Ammon's horn (tissue), 1 donor: ENCODE measurements at places on chromosomes 11 and 22.
A peak's percentile ranks its signal among the peaks of the same experiment; 100 is the strongest.

DNA sequence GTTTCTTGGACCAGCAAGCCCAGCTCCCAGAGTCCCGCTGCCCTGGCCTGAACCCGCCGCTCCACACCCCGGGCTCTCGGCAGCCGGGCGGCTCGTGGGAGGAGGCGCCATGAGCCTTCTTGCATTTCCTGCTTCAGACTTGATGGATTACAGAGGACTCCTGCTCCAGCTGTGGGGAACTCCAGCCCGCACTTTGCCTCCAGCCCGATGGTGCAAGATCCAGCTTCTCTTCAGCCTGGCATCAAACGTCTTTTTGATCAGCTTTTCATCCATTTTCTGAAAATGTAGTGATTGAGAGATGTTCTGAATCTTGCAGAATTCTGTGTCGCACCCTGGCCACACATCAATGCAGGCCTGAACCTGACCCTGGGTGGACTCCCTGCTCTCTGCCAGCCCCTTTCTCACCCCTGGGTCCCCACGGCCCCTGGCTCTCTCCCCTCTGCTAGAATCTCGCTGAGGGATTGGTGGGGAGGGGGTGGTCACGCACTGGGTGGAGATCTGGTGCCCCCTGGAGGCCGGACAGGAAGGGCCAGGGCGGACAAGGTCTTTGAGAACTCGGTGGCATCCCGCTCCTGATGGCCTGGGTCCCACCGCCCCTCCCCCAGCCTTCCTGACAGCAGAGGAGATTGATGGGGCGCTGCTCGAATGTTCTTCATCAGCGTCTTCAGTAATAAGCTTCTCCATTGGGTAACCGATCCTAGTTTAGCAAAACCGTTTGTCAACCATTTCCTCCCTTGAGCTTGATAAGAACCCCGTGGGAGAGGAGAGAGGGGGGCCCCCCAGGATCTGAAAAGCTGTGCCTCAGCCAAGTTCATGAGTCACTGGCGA, 12.1 kb upstream of the NFAM1 start:
- peak; percentile 87 for DNase-seq

- no peak for DNase-seq
Observed at GRCh38 chr11:113546757-113547507, 71.7 kb upstream of the DRD2 start.

GRCh38 chr11:72750086-72750485, 2.1 kb downstream of the ARAP1 start:
- peak; percentile 84 for DNase-seq

GRCh38 chr11:123186286-123186685, 8.8 kb downstream of the CLMP start:
- no peak for DNase-seq

GRCh38 chr11:101509922-101510321, 73.9 kb downstream of the TRPC6 start:
- no peak for DNase-seq

- no peak for DNase-seq
Observed at GRCh38 chr11:112534208-112534607, 273.5 kb upstream of the PLET1 start.

- DNase-seq, result no peak
Observed at GRCh38 chr22:33299245-33299956, 241.2 kb upstream of the SYN3 start.

DNA sequence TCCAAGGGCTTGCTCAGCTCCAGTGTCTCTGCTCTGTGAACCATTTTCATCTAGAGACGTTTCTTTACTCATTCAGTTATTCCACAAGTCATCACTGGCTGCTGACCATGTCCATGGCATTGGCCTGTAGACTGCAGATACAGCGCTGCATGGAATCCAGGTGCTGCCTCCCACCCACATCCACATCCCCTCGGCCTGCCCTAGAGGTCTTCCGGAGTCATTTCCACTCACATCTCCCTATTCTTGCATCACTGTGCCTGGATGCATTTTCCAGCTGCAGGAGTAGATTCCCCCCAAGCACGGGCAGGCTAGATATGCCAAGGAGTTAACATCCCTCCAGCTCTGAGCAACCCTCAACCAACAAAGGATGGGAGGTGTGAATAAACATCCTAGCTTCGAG, 68.9 kb downstream of the CHST1 start:
- DNase-seq, result no peak

DNA sequence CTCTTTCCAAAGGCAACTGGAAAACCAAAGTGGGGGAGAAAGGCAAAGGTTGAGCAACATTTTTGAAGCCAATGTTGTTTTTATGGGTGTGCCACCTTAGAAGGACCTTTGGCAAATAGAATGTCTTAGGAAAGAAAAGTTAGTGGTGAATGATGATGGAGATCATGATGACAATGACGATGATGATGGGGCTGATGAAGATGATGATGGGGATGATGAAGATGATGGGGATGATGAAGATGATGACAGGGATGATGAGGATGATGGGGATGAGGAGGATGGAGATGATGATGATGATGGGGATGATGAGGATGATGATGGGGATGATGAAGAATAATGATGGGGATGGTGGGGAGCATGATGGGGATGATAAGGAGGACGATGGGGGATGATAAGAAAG, 78.4 kb upstream of the MTMR2 start:
- DNase-seq, result no peak
